GM10248 (cell line): ENCODE measurements at places on chromosomes 5 and 9.

DNA sequence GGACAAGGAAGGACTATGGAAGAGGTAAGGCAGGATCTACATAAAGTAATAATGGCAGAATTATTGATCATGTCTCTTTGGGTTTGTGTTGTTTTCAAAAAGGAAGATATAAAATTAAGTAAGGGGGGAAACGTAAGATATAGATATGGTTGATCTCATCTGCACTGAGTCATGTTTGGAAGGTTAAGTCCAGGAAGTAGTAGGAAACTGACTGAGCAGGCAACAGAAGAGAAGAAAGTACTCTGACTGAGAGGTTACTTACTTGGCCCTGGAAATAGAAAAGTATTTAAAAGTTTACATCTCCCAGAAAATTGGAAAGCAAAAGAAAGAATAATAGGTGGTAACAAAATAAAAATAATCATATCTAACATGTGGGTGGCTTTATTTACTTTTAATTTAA lies 405.3 kb upstream of the RGMB start:
- DNase-seq, result no peak

DNA sequence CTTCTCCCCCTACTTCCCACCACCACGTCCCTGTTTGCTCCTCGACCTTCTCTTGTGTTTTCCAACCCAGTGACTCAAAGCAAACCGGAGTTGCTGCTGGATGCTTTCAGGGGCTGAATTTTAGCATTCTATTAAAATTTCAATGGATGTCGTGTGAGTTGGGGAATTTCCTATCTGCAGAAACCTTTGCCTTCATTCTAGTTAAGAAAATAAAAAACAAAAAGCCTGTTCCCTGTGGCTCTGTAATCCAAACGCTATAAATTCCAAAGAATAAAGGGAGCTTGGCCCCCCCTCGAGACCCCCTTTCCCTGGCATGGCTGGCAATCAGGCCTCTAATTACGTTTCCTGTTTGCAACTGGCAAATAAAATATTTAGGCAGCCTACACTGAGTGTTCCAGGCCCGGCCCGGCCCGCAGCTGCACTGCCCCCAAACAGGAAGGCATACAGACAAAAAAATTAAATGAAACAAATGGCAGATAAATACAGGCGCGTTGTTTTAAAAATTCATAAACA lies 139.4 kb upstream of the PPP1R26 start:
- no peak for DNase-seq

DNA sequence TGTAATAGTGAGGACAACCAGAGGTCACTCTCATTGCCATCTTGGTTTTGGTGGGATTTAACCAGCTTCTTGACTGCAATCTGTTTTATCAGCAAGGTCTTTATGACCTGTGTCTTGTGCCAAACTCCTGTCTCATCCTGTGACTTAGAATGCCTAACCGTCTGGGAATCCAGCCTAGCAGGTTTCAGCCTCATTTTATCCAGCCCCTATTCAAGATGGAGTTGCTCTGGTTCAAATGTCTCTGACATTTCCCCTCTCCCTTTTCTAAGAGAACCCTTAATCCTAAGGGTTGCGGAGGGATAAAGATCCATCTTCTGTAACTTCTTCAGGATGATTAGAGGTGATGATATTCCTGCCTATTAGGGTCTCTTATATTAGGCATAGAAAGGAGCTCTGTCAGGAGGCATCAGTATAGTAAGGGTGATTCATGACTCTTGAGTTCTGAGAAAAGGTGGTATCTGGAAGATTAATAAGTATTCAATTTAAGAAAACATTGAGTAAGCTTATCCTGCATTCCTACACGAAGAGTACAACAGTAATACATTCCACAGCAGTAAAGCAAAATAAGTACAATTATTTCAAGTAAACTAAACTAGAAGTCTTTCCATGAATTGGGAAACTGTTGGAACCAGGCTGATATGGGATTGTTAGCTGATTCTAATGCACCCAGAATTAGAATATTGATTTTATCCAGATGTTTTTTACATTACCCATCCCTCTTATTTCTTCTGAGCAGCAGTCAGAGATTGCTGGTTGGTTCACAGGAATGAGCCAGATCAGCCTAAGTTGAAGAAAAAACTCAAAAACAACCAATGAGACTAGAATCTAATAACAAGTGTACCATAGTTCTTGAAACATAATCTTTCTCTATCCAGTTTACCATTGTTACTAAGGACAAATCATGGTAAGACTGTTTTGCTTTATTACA lies 39.9 kb downstream of the SHC3 start:
- DNase-seq, result no peak

- DNase-seq, result no peak
Observed at GRCh38 chr5:176908675-176909368, 9.7 kb upstream of the HK3 start.

DNA sequence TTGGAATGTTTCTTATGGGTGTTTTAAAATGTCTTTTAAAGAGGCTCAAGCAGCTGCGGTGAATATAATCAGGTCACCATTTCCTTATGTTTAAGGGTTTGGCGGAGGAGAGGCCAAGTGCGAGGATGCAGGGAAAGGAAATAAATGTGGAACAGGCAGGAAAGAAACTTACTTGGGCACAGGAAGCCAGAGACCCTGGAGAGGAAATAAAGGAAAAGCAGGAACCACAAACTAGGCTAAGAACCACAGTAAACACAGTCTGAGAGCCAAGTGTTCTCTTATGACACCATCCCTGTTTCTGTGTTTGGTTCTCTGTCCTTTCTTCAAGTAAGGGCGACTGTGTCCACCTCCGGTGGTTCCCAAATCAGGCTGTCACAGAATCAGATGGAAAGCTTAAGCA lies 166.5 kb downstream of the C9orf152 start:
- DNase-seq, result no peak

- DNase-seq, result peak; percentile 35
Observed at GRCh38 chr9:114504341-114505186, 709 bp downstream of the WHRN start.

DNA sequence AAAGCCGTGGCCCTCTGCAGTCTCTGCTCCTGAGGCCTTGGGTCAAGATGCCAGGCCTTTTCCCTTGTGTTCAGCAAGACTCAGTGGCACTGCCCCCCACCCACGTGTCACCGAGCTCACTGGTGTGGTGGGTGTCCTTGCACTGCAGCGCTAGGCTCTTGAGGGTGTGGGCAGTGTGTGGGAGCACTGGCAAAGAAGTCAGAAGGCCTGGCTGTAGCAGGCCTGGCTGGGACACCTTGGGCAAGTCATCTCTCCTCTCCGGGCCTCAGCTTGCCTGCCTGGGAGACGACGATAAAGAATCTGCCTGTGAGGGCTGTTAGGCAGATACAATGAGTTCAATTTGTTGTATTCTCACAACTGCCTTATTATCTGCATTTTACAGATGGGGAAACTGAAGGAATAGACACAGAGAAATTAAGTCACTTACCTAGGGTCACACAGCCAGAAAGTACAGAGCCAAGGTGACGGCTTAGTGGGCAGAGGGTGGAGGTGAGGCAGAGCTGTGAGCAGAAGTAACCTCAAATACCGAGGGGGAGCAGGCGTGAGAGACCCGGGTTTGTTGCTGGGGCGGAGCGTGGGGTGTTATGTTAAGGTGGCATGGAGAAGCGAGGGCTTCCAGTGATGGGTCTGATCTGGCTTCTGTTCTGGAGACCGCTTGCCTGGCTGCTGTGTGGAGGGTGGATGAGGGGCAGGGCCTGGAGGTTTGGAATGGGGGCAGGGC lies 1.4 kb downstream of the TSPAN17 start:
- no peak for DNase-seq

DNA sequence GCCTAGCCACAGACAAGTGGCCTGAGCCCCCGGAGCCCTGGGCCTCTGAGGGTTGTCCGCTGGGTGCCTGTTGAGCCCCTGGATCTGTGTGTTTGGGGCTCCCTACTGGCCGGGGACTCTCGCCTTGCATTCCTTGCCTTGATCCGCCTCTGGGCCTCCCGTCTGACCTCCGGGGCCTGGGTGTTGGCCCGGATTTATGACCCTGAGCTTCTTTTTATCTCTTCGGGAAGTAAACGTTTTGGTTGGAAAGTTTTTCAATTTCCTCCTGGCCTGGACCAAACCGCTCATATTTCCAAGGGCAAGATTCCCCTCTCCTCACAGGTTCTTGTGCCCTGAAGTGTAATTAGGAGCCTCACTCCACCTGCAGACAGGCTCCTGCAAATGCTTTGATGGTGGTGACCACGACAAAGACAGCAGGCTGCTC lies 69.3 kb upstream of the EGFLAM start:
- DNase-seq, result no peak

DNA sequence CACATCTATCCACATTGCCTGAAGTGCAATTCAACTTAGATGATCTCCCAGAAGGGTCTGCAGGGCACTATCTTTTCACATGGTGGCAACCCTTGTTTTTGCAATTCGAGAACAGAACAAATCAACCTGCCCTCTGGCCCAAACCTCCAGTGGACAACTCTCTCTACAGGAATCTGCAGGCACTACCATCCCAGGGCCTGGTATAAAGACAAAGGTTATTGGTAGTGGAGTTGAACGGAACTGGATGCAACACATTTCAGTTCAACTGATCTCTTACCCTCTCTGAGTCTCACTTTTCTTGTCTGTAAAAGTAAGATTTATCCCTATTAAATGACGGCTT lies 153.2 kb upstream of the EGFLAM start:
- no peak for DNase-seq

DNA sequence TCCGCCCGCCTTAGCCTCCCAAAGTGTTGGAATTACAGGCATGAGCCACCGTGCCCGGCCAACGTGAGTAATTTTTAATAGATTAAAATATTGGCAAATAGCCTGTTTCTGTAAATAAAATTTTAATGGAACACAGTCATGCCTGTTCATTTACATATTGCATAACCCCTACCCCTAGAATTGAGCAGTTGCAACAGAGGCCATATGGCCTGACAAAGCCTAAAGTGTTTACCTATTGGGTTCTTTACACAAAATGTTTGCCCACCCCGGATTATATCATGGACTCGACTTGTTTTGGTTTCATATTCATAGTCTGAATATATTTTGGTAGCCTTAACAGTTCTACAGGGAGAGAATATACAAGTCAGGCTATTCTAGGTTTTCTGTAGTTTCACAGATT lies 5.3 kb downstream of the NSA2 start:
- no peak for DNase-seq

- no peak for DNase-seq
Observed at GRCh38 chr5:69004676-69005075, 89.1 kb upstream of the SLC30A5 start.

GRCh38 chr9:134530724-134531123 lies 110.9 kb upstream of the COL5A1 start:
- DNase-seq, result no peak
